Osteocyte (in vitro differentiated cells): ENCODE measurements at places on chromosomes 1 and 21. TPM values are rescaled to one million over a fixed set of nuclear protein-coding genes. Genes with fewer than 3 reads are reported as not detected.

The KCNJ10 gene
- total RNA-seq: not detected in 2 replicates

The LRRC39 gene
- total RNA-seq: 0.60 and 0.73 TPM in 2 replicates

The INTS3 gene
- 62.7 and 65.9 TPM in 2 replicates for total RNA-seq

The PEX11B gene
- 29.8 and 36.5 TPM in 2 replicates for total RNA-seq

The SAMSN1 gene
- not detected in 2 replicates for total RNA-seq

The CREG1 gene
- total RNA-seq: 19.2 and 19.4 TPM in 2 replicates

- peaks cover 5% of the 10 kb centered on the region for H3K4me1 ChIP-seq
- H3K27me3 ChIP-seq: no peaks in the 10 kb centered on the region
- no peak overlapping the region for H3K4me3 ChIP-seq
- H3K27ac ChIP-seq: no peak overlapping the region
- no peak for DNase-seq
- peaks cover 59% of the 10 kb centered on the region for H3K36me3 ChIP-seq
Observed at GRCh38 chr21:32757804-32758203, 13.8 kb downstream of the PAXBP1 start.

DNA sequence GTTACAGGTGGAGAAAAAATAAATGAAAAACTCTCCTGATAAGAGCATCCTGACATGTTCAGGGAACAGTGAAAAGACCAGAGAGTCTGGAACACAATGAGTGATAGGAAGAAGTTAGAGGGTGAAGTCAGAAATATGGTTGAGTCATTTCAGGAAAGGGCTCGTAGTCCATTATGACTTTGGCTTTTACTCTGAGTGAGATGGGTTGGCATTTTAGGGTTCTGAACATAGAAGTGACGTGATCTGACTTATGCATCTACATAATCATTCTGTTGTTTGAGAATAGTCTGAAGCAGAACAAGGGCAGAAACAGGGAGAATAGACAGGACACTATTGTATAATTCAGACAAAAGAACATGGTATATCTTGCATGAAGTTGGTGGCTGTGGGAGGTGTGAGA is 5.8 kb downstream of the HMCN1 start:
- peaks cover 32% of the 10 kb centered on the region for H3K4me1 ChIP-seq
- H3K27ac ChIP-seq: no peak overlapping the region
- no peaks in the 10 kb centered on the region for H3K27me3 ChIP-seq
- H3K36me3 ChIP-seq: peaks cover 30% of the 10 kb centered on the region

- no peaks in the 10 kb centered on the region for H3K36me3 ChIP-seq
- no peaks in the 10 kb centered on the region for H3K27me3 ChIP-seq
- H3K27ac ChIP-seq: peak overlapping the region; percentile 80
- no peak overlapping the region for H3K4me3 ChIP-seq
- H3K4me1 ChIP-seq: peaks cover 59% of the 10 kb centered on the region
Observed at GRCh38 chr1:168466714-168467131, 77.1 kb downstream of the XCL2 start.

GRCh38 chr1:182795563-182796228 is 6.1 kb downstream of the NPL start:
- H3K27ac ChIP-seq: no peak overlapping the region
- peaks cover 9% of the 10 kb centered on the region for H3K27me3 ChIP-seq
- peaks cover 6% of the 10 kb centered on the region for H3K36me3 ChIP-seq

DNA sequence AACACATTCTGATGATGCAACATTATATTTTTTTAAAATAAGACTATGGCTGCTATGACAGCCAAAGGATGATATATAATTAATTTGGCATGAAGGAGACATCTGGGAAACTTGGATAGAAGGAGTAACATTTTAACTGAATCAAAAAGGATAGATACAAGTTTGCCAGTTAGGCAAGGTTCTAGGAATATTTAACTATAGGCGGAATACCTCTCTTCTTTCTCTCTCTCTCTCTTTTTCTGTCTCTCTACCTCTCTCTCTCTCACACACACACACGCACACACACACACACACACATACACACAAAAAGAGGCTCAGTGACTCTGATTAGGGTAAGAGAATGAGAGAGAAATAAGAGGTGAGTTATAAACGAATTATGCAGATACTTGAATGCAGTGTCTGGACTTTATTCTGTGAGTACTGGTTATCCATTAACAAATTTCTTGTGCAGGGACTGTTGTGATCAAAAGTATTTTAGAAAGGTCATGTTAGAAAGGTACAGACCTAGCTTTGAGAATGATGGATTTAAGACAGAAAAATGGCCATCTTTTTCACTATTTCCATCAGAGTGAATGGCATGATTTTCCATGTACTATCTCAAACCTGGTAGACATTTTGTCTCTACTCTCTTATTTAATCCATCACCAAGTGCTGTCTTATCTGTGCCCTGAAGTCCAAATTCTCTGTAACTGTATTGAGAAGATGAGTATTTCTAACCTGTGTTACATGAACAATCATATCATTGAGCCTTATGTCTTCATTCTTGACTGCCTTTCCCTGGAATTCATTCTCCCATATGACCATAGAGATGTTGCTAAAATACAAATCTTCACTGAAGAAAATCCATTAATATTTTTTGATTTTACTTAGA is 1106.9 kb upstream of the ADGRL4 start:
- no peak overlapping the region for H3K4me3 ChIP-seq
- no peaks in the 10 kb centered on the region for H3K4me1 ChIP-seq
- no peaks in the 10 kb centered on the region for H3K36me3 ChIP-seq
- no peak overlapping the region for H3K27ac ChIP-seq

- H3K4me1 ChIP-seq: peaks cover 10% of the 10 kb centered on the region
- peaks cover 3% of the 10 kb centered on the region for H3K27me3 ChIP-seq
- DNase-seq: no peak
- H3K4me3 ChIP-seq: no peak overlapping the region
- H3K36me3 ChIP-seq: no peaks in the 10 kb centered on the region
Observed at GRCh38 chr1:240486611-240487010, 125.3 kb downstream of the GREM2 start.

- no peak for DNase-seq
- H3K27ac ChIP-seq: no peak overlapping the region
- no peaks in the 10 kb centered on the region for H3K27me3 ChIP-seq
- H3K36me3 ChIP-seq: peaks cover 23% of the 10 kb centered on the region
- H3K4me3 ChIP-seq: no peak overlapping the region
Observed at GRCh38 chr1:27906759-27907158, 28.0 kb upstream of the SMPDL3B start.

DNA sequence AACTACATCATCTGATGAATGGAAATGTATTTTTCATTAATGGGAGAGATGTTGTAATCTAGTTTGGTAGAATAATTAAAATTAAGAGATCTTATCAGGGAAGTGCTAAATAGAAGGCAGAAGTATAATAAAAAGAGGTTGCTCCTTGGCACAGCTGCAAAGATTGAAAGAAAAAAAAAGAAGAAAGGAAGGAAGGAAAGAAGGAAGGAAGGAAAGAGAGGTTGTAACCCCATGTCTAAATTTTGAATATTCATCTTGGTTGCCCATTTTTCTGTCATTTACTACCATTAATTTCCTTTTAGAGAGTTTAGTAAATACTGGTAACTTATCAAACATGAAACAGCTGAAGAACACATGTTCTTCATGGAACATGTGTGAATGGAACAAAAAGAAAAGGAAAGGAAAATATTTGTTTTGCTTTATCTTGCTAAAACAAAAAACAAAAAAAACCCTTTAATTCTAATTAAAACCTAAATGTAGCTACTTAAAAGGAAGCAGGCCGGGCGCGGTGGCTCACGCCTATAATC is 10.5 kb upstream of the MDM4 start:
- no peak for DNase-seq
- H3K4me3 ChIP-seq: peak overlapping the region; percentile 88
- H3K36me3 ChIP-seq: no peaks in the 10 kb centered on the region

DNA sequence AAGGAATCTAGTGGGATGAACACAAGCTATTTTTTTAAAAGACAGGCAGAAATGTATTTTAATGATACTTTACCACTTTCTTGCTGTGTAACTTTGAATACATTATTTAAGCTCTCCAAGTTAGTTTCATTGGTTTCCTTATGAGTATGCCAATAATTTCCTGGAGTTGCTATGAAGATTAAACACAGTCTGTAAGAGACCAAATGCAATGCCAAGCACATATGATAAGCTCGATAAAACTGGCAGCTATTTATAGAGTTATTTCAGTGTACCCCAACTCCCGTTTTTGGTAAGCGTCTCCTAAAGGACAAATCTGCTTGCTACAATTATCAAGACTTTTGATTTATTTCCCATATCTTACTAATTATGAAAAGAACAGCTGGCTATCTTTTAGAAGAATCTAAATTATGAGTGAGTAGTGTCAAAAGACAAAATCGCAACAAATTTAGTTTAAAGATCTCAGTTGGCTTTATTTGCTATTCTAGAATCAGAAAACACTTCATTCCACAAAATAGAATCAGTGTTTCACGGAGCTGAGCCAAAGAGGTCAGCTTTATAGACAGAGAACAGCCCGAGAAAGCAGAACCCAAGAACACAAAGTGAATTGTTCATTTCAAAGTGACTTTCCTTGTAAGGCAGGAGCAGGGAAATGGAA is 7.2 kb upstream of the MAP10 start:
- peaks cover 10% of the 10 kb centered on the region for H3K4me1 ChIP-seq
- no peak for DNase-seq
- no peak overlapping the region for H3K27ac ChIP-seq
- no peak overlapping the region for H3K4me3 ChIP-seq
- peaks cover 5% of the 10 kb centered on the region for H3K27me3 ChIP-seq

- H3K36me3 ChIP-seq: peaks cover 6% of the 10 kb centered on the region
- no peak overlapping the region for H3K4me3 ChIP-seq
- peaks cover 5% of the 10 kb centered on the region for H3K4me1 ChIP-seq
- H3K27ac ChIP-seq: no peak overlapping the region
- H3K27me3 ChIP-seq: no peaks in the 10 kb centered on the region
Observed at GRCh38 chr1:240217403-240217802, 125.7 kb downstream of the FMN2 start.

GRCh38 chr1:192846950-192847349 is 38.1 kb downstream of the RGS2 start:
- DNase-seq: no peak
- H3K4me1 ChIP-seq: peaks cover 2% of the 10 kb centered on the region
- no peak overlapping the region for H3K4me3 ChIP-seq
- H3K27me3 ChIP-seq: peaks cover 4% of the 10 kb centered on the region

GRCh38 chr1:10904396-10905358 is 107.8 kb upstream of the TARDBP start:
- peaks cover 6% of the 10 kb centered on the region for H3K4me1 ChIP-seq
- H3K4me3 ChIP-seq: no peak overlapping the region
- H3K27me3 ChIP-seq: peaks cover 20% of the 10 kb centered on the region
- no peaks in the 10 kb centered on the region for H3K36me3 ChIP-seq

DNA sequence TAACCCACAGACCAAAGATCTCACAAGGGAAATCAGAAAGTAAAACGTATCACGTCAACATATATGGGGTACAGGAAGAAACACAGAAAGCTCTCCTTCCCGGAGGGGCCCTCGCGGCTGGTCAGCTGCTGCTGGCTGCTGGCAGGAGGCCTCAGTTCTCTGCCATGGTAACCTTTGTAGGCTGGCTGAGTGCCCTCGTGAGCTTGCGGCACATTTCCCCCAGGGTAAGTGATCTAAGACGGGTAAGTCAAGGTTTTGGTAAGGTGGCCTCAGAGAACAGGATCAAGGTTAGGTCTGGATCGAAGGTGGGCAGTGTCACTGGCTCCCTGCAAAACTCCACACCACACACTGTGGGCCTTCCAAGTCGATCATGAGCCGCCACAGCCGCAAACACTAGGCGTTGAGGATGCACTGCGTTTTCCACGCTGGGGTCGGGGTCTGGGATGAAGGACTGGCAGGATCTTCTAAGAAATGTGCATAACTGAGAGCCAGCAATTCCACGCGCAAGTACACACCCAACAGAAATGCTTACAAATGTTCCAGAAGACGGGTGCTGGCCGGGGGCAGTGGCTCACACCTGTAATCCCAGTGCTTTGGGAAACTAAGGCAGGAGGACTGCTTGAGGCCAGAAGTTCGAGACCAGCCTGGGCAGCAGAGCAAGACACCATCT is 33.9 kb downstream of the WDR4 start:
- no peak overlapping the region for H3K27ac ChIP-seq
- peaks cover 17% of the 10 kb centered on the region for H3K36me3 ChIP-seq
- H3K4me1 ChIP-seq: peaks cover 6% of the 10 kb centered on the region
- H3K27me3 ChIP-seq: no peaks in the 10 kb centered on the region
- H3K4me3 ChIP-seq: no peak overlapping the region

- no peaks in the 10 kb centered on the region for H3K27me3 ChIP-seq
- no peak overlapping the region for H3K4me3 ChIP-seq
- H3K4me1 ChIP-seq: peaks cover 59% of the 10 kb centered on the region
- no peak overlapping the region for H3K27ac ChIP-seq
- no peak for DNase-seq
Observed at GRCh38 chr1:51736702-51737101, 119.8 kb downstream of the OSBPL9 start.

DNA sequence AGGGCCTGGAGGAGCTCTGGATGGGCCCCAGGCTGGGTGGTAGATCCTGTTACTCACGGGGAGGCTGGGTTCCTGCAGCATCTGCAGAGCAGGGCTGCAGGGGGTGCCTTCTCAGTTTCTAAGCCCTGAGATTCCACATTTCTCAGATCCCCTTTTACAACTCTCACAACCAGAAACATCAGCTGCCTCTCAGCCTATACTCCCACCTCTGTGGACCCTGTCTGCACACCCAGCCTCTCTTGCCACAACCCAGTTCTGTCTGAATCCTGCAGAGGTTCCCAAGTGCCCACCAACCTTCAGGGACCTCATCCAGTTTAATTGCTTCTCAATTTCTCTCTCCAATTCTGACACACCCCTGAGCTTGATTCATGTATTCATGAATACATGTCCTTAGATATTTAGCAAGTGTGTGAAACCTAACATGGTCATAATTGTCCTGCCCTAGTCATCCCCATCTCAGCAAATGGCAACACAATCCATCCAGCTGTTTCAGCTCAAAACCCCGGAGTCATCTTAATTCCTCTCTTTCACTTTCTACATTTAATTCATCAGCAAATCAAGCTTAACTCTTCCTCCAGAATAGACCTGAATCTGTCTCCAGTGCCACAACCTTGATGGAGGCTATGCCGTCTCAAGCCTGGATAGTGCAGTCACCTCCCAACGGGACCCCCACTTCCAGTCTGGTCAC is 57.0 kb upstream of the NEK2 start:
- H3K27me3 ChIP-seq: no peaks in the 10 kb centered on the region
- no peak overlapping the region for H3K4me3 ChIP-seq
- no peak for DNase-seq
- peaks cover 33% of the 10 kb centered on the region for H3K4me1 ChIP-seq
- H3K36me3 ChIP-seq: no peaks in the 10 kb centered on the region

DNA sequence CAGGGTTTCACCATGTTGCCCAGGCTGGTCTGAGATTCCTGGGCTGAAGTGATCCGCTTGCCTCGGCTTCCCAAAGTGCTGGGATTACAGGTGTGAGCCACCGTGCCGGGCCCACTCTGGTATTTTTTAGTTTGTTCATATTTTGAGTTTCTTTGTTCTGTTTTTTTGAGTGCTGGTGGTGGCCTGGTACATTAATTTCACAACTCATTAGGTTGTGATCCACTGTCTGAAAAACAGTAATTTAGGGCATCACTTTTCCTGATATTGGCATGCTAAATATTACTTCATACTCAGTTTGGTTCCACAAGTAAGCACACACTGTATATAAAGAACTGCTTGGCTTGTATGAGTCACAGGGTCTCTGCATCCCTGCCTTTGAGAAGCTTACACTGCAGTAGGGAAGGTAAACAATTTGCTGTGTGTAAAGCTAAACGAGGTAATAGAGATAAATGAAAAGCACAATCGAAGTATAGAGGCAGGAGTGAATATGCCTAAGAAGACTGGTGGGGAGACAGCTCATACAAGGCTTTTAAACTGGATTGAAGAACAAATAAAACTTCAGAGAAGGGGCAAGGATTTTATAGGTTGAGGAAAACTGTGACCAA is 7.7 kb downstream of the SNX27 start:
- H3K27me3 ChIP-seq: no peaks in the 10 kb centered on the region
- peak overlapping the region; percentile 36 for H3K27ac ChIP-seq
- H3K4me1 ChIP-seq: peaks cover 48% of the 10 kb centered on the region
- no peaks in the 10 kb centered on the region for H3K36me3 ChIP-seq

GRCh38 chr1:172394141-172394751 is 26.2 kb upstream of the C1orf105 start:
- H3K4me1 ChIP-seq: peaks cover 79% of the 10 kb centered on the region
- no peaks in the 10 kb centered on the region for H3K27me3 ChIP-seq
- H3K27ac ChIP-seq: peak overlapping the region; percentile 71
- H3K4me3 ChIP-seq: no peak overlapping the region
- no peak for DNase-seq
